ENCODE measurements at places on chromosomes 1 and 21.

DNA sequence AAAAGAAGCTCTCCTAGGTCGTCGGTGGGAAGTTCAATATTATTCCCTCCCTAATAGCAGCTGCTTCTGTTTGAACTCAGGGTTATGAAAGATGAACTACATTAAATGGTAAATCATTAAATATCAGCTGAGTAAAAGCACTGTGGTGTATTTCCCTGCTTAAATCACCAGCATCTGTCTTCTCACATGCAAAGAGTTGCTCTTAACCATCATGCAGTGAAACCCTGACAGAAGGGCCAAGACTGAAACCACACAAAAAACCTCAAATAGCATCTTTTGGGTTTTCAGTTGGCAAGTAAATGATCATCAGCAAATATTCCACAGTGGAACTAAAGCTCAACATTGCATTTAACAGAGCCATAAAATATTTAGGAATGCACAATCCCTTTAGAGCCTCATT lies 380.0 kb upstream of the ADGRL2 start:
- no peak for DNase-seq

- DNase-seq = no peak
Observed at GRCh38 chr1:198682850-198683249, 44.0 kb downstream of the PTPRC start.

DNA sequence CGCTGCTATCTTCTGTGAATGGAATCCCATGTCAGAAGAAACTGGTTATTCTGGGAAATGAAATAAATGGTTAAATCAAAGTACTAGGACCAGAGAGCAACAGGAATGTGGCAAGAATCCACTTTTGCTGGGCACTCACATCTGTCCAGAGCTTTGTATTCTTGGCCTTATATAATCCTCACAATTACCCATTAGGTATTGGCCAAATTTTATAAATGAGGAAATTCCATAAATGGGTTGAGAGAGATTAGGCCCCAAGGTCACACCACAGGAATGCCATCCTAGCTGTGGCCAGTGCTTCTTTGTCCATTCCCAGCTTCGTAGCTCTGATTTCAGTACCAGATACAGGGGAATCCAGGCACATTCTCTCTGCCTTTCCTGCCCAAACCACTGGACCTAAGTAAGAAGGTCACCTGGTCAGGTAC lies 76.1 kb upstream of the HOOK1 start:
- no peak for DNase-seq

GRCh38 chr1:246595146-246595545 lies 28.9 kb downstream of the CNST start:
- no peak for DNase-seq

DNA sequence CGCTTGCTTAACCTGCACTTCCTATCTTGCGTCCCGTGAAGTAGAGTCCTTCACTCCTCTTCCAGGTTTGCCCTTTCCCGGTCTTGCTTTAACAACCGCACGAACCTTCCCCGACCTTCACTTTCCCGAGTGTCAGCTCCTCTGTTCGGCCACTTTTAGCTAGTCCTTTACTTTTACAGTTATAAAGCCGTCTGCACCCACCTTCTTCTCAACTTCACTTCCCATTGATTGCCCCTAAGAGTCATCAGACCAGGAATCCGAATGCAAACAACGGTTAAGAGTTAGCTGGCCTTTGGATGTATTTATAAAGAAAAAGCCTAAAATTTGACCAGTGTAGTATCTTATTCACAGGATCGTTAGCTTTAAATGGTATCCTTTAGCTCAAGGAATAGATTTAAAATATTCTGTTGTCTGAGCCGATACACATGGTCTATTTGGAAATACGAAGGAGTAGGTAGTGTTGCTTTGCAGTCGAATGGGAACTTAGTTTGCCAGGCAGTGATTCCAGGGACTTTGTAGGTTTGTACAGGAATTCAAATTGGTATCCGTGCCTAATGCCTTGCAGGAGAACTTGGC lies 1.4 kb downstream of the PPP2R5A start:
- DNase-seq = no peak

DNA sequence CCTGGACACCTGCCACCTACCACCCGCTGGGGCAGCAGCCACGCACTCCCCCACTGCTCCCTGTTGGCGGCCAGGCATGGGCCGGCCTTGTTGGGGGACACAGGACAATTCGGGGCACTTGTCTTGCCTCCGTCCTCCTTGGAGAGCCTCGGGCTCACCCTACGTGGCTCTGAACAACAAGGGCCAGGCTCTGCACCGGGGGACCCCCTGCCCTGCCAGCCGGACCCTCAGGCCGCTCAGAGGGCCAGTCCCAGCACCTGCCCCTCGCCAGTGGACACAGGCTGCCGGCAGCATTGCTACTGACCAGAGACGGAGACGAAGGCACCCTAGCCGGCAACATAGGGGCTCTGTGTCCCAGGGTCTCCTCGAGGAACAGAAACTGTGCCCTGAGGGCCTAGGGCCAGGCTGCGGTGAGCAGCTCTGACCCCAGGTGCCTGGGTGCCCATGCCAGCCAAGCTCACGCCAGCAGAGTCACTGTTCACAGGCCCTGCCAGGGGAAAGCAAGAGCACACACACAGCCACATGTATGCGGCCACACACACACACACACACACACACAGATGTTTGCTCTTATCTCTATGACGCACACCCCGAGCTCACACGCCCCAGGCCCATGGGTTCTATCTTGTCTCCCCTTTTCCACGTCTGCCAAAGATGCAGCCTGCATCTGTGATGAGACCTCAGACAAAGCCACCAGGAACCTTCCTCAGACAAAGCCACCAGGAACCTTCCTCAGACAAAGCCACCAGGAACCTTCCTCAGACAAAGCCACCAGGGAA lies 45.9 kb downstream of the MORN1 start:
- DNase-seq = no peak

GRCh38 chr1:89269277-89269676 lies 3.4 kb downstream of the GBP5 start:
- no peak for DNase-seq

GRCh38 chr1:97412737-97413136 lies 508.1 kb downstream of the DPYD start:
- no peak for DNase-seq

- peak; percentile 67 for DNase-seq
Observed at GRCh38 chr1:54490361-54491248, 57.4 kb upstream of the ACOT11 start.

GRCh38 chr1:228164561-228165371 lies 838 bp upstream of the IBA57 start:
- no peak for DNase-seq

GRCh38 chr1:172874950-172875349 lies 175.8 kb downstream of the TNFSF18 start:
- no peak for DNase-seq

- DNase-seq = peak; percentile 70
Observed at GRCh38 chr1:150995896-150996295, 10.8 kb downstream of the MINDY1 start.

DNA sequence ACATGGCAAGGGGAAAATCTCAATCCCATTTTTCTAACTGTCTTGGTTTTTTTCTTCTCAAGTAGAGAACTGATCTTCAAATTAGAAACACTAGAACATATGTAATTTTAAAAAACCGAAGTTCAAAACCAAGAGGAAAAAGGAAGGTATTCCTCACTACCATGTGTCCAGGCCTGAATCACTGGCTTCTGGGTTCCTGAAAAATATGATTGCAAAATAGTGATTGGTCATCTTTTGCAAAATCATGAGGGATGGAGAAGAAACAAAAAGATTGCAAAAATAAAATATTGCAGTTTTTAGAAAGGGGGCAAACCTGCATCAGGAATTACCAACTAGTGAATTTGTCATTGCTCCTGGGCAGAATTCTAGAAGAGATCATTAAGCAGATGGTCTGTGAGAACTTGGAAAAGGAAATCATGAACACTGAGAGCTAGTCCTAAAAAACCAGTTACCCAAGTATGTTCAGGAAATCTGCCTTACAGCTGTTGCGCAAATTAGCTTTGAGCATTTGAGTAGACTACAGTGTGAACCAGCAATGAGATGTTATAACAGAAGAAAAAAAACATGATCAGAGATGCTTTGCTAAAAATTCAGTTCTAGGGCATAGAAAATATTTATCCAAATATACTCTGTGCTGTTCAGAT lies 49.4 kb downstream of the SPATA46 start:
- no peak for DNase-seq

DNA sequence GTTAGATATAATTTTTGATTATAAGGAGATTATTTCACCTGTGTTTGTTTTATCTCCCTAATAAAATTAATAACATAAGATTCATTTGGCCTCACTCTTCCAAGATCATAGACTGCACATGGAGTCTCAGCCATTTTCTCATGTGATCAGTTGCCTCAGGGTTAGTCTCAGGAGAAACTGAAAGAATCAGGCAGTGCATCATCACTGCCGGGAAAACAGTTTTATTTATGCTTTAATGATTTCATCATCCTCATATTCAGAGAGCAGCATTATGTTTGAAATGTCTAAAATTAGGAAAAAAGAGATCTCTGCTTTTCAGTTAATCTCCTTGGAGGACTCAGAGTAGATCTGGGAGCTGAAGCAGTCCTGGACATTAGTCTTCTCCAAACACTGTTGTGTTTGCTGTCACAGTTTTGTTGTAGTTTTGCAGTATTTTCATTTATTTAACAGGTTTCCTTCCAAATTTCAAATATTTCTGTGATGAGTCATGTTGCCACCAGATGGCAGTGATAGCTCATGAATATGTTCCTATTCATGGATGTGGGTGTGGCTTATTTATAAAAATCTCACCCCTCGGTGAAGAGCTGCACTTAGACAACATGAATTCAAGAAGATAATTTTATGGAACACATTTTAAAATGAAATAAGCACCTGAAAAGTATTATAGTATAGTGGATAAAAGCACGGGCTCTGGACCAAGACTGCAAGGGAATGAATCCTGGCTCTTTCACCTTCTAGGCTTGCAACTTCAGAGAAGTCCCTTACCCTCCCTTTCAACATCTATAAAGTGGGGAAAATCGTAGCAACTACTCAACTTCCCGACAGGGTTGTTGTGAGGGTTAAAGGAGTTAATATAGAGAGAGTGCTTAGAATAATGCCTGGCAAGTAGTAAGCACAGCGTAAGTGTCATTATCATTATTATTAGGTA lies 31.2 kb downstream of the CHD1L start:
- DNase-seq = no peak

GRCh38 chr1:246691622-246692495 lies 32.4 kb upstream of the SCCPDH start:
- DNase-seq = peak; percentile 39

DNA sequence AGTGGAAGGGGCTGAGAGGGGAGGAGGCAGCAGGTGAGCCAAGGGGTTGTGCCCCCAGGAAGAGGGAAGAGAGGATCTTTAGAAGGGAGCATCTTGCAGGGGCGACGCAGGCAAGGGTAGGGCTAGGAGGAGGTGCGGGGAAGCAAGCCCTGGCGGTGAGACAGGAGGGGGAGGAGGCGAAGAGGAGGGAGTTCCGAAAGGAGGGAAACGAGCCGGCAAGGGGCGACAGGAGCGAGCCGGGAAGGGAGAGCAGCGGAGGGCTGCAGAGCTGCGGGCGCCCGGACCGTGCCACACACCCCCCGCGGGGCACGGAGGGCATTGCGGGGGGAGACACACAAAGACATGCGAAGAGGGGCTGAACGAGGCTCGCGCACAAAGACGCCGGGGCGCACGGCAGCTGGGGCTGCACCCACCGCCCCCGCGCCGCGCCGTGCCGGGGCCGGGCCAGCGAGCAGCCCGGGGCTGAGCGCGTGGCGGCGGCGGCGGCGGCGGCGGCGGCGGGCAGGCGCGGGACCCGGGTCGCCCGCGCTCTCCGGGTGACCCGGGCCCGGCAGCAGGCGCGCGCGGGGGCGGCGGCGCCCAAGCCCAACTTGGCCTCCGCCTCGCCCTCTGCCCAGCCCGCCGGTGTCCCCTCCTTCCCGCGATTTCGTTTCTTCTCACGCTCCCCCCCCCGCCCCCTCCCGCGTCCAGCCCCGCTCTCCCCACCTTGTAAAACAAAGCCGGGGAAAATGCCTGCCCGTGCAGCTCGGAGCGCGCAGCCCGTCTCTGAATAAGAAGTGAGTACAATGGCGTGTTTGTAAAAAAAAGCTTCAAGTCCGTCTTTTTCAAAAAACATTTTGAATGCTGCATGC lies at the start of gene KCNK2:
Gene KCNK2, plus strand, starts transcription at position 206 of the 851 bp plus-strand sequence. CDS start 649 bp downstream, outside the sequence.
- DNase-seq = no peak

- no peak for DNase-seq
Observed at GRCh38 chr1:76587212-76587611, 280.1 kb upstream of the ST6GALNAC5 start.

GRCh38 chr21:15204970-15205286 lies 140.1 kb upstream of the NRIP1 start:
- DNase-seq = no peak

- no peak for DNase-seq
Observed at GRCh38 chr1:53498555-53499131, 39.4 kb downstream of the DMRTB1 start.

DNA sequence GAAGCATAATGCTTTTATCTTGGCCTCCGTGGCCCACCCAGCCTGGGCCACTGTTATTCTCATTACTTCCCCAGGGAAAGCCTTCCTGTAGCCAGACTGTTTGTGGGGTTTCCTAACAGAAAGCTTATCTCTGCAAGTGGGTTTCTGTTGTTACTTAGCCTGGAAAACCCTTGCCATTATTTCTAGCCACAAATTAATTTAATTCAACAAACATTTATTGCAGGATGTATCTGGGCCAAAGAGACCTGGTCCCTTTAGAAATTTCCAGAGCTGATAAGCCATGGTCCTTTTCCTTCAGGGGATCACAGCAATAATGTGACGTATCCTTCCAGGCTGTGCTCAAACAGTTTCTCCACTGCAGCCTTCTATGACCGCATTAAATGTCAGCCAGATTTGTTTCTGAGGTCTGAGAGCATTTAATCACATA lies 20.9 kb downstream of the TNN start:
- no peak for DNase-seq

DNA sequence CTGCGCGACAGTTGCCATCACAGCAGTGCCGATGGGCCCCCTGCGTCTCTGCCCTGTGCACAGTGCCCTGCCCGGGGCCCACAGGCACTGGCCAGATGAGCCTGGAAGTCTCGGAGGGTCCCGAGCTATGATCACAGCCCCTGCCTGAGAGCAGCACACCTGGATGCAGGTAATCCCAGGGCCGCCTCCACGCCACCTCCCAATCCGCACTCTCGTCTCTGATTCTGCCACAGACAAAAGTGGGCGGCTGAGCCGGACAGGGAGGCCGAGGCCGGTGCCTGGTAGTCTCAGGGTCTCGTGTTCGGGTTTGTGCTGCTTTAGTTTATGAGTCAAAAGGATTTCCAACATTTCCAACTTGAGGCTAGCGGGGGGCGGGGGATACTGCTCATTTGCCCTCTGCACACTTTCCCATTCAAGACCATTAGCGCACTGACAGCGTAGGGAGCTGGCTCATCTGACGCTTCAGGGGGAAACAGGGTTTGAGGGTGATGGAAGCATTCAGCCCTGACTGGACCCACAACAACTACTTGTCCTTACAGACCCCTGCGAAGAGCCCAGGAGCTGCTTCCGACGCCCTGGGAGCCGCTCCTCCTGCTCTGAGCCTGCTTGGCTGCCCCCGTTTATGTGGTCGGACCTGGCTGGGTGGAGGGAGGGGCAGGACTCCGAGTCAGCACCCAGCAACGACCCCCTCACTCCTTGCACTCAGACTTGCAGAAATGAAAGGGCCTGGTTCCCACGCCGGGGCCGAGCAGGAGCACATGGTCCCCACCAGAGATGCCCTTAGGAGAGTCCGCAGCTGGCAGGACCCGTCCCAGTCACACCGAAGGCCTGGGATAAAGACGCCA lies 1.8 kb upstream of the TTC34 start:
- peak; percentile 51 for DNase-seq

Data from activated effector memory CD4-positive, alpha-beta T cell treated with anti-CD3 and anti-CD28 coated beads, Interleukin-2, amount 50 U/mL, for 16 hours (primary cell).